Stimulated activated CD4-positive, alpha-beta T cell treated with anti-CD3 and anti-CD28 coated beads, Interleukin-12 subunit alpha, Interleukin-12 subunit beta, amount 100 ng/mL, for 48 hours (primary cell): ENCODE measurements at places on chromosomes 2 and 18.

- DNase-seq: no peak
These were observed 1044.0 kb upstream of the PIK3C3 start for GRCh38 chr18:40911041-40911440.

GRCh38 chr18:56563568-56563967, 74.8 kb downstream of the TXNL1 start:
- no peak for DNase-seq

- no peak for DNase-seq
These were observed 100.1 kb upstream of the KLF7 start for GRCh38 chr2:207265869-207266268.

- no peak for DNase-seq
These were observed 12.5 kb upstream of the POLR1B start for GRCh38 chr2:112529757-112530156.

DNA sequence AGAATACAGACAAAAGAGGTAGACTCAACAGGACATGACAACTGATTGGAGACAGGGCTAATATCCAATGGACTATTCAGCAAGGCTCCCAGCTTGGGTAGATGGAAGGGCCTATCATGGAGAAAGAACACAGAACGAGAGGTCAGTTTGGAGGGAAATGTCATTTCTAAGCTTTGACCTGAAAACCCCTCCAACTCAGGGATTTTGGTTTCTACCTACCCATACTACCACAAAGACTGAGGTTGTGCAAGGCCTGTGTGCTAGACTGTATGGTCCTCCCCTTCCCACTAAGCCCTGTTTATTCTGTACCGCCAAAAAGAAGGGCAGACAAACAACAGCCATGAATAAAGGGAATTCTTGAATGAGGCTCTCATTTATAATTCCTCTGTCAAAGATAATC, 288.9 kb downstream of the ZNF385B start:
- no peak for DNase-seq

- DNase-seq: no peak
These were observed 23.3 kb upstream of the CACNB4 start for GRCh38 chr2:152122161-152122560.

- no peak for DNase-seq
These were observed 317.9 kb upstream of the VRK2 start for GRCh38 chr2:57728691-57729090.

DNA sequence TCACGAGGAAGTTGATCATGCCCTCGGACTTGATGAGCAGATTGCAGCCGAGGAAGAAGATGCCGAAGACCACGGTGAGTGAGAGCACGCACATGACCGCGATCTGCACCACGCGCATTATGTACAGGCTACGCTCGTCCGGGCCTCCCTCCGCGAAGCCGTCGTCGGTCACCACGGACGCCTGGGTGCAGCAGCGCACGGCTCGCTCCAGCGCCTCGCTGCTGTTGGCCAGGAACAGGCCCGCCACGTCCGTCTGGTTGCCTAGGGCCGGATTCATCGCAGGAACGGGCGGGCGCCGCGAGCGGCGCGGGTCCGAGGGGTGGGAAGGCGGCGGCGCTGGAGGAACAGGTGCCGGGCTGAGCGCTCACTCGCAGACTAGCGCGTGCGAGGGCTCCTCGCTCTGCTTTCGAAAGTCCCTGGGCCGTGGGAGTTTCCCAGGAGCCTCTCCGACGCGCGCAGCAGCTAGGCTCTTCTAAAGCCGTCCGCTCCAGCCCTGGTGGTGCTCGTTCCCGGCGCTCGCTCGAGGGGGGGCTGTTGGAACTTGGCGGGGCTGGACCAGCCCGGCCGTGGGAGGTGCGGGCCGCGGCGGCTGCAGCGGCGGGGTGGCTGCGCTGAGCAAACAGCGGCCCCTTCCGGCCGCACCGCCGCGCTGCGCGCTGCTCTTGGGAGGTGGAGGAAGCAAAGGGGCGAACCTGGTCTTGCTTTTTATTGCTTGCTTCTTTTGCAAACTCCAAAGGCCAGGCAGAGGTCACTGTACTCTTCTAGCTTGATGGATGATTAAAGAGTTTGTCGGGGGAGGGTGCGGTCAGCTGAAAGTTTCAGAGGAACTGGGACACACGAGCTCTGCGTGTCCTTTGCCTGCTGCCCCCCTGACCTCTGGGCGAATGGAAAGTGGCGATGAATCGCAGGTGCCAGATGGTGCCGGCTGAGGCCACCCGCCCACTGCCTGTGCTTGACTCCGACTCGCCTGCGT, at the start of gene RPRM:
Gene RPRM, minus strand, starts transcription at position 474 of the 973 bp plus-strand sequence. Its CDS starts 197 bp downstream, at position 277.
- DNase-seq: peak; percentile 49

DNA sequence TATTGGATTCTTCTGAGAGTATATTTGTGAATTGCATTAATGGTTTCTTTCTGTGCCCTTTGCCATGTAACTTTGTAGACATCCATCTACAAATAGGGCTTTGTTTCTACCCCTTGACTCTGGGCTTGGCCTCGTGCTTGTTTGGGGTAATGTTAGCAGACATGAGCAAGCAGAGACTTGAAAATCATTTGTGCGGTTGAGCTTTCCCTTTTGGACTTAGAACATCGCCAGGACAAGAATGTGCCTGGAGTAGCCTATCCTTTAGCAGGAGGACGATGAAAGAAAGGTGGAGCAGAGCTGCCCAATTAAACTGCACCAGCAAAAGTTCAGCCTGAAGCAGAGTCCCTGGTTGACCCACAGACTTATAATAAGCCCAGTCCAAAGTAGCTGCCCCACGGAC, 785.9 kb downstream of the EPHA4 start:
- no peak for DNase-seq

DNA sequence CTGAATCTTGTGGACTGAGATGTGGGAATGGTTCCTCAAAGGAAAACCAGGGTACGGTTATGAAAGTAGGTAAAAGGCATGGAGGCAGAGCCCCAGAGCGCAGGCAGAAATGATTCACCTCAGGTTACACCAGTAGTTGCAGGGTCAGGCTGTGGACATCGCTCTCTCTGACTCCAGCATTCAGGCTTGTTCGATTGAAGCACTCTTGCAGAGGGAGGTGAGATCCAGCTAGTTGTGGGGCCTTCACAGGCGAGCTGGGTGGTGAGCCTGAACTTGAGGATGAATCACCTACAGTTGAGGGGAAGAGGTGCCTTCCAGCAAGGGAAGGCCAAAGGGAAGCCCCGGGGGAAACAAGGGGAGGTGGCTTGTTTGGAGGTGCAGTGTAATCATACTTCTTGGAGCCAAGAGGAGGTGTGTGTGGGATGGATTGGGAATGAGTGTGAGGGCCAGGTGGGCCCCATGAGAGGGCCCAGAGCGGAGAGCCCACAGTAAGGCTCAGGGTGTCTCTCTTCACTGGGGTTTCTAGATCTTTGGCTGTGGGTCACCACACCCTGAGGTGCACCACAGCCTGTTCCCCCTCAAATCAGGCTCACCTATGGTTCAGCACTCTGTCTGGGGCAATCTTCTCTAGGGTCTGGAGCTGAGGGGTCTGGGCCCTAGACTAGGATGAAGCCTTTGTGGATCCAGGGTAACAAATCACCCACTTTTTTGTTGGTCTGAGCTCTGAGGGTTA, 48.5 kb upstream of the MCFD2 start:
- no peak for DNase-seq

DNA sequence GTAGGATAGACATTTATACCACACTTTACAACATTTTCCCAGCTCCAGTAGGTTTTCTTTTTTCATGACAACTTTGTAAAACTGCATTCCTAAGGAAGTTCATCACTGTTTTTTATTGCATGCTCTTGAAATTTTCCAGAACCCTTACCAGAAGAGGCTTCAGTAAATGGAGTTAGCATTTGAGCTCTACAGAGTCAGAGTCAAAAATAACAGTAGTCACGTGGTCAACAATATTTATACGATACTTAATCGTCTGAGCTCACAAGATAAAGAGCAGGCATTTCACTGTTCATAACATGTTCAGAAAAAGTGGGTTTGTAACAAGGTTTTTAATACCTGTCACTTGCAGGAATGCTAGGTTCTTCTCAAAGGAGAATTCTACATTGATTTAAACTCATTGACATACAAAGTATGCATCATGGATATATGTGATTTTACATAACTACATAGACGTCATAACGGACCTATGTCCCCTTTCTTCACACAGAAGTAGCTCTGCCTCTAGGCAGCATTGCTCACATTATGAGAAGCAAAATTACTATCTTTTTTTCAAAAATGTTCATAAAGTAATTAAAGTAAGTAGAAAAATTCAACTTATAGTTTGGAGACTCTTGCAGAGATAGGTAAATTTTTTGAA, 187.0 kb upstream of the COL3A1 start:
- DNase-seq: no peak

GRCh38 chr2:24969784-24970183, 2.0 kb downstream of the DNAJC27 start:
- no peak for DNase-seq

DNA sequence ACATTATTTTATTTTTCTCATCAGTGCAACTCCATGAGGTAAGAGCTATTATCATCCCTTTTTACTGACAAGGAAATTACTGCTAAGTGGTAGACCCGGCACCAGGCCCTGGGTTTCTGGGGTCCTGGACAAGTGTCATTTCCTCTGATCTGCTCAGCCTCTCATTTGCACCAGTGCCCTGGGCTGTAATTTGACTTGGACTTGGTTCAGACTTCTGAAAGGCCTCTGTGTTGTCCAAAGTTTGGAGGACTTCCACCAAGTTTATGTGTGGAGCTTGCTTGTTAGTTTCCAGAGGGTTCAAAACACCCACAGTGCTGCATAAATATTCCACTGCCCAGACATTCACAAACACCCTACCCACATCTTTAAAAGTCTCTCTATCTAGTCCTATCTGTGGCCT, 44.0 kb upstream of the PPP1CB start:
- no peak for DNase-seq

DNA sequence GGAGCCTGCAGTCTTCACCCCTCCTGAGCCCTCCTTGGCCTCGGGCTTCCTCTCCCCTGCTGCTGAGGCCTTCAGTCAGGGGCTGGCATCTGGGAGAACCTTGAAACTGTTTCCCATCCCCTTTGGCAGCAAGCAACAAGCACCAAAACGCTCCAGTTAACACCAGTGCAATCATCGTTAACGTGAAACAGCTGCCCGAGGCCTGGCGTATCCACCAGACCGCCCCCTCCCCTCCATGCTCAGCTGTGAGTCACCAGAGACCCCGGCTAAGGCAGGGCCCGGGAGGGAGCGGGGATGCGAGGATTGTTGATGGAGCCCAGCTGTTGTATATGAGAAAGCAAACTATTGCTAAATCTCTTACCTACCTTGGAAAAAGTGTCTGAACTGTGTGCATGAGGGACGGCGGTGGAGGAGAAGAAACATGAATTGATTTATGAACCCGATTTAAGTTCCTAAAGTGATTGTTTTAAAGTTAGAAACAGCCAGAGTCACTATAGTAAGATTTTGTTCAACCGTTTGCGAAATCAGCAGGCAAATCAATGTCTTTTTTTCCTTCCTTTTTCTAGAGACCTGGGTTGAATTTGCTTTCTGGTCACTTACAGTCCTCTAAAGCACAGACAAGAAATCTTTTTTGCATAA, 5.2 kb downstream of the ZFP36L2 start:
- no peak for DNase-seq

DNA sequence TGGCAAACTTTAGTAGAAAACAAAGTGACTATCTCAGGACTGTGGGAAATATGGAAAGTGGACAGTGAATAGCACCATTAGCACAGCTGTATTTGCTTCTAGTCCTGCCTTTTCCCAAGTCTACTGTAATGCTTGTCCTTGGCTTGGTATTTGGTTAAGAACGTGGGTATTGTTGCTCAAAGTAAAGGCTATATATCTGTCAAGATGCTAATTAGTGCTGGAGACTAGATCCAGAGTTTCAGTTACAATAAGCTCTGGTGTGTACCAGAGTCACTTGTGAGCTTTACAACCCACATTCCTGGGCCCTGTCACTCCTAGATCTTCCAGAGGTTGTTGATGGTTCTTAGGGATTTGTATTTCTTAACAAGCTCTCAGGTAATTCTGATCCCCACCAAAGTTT, 313.6 kb downstream of the SLC8A1 start:
- no peak for DNase-seq

DNA sequence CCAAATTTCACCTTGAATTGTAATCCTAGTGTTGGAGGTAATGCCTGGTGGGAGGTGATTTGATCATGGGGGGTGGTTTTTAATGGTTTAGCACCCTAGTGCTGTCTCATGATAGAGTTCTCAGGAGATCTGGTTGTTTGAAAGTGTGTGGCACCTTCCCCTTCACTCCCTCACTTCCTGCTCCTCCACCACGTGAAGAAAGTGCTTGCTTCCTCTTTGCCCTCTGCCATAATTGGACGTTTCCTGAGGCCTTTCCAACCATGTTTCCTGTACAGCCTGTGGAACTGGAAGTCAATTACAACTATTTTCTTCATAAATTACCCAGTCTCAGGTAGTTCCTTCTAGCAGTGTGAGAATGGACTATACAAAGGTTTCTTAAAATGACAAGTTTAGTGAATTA, 251.8 kb upstream of the NETO1 start:
- no peak for DNase-seq

DNA sequence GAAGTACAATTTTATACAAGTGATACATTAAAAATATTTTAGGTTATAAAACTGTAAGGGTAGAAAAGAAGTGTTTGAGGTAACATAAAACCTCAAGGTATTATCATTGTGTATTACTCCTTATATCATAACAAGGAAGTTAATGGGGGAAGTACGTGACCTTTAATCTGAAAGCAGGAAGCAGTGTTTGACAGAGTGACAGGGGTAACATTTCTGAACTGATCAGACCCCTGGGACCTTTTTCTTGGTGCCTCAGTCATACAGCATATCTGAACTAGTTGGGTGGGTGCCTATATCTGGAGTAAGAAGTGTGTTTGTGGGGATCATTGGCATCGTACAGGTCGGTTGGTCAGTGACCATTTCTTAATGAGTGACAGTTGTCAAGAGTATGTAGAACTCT, 43.0 kb downstream of the MALT1 start:
- no peak for DNase-seq

GRCh38 chr2:29405266-29405665, 290.1 kb downstream of the CLIP4 start:
- no peak for DNase-seq

DNA sequence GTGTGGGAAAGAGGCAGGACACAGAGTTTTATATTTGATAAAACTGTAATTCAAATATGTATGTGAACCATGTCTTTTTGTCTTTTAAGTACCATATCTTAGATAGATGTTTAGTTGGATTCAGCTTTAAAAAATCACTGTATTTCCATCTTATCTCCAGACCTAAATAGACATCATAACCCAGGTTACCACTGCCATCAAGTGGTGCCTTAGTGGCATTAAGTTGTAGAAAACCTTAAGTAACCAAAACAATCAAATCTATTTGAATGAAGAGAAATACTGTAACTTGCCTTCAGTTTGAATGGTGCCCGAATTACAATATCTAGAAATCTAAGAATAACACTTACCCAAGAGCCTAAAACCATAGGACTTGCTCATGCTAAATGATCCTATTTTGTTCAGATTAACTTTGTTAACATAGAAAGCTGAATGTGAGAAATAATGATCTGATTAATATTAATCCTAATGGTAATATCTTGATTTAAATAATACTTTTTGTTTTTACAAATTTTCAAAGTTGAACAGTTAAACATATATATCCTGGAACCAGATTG, 92.5 kb upstream of the MAP2 start:
- DNase-seq: no peak

- no peak for DNase-seq
These were observed 98.2 kb upstream of the STK39 start for GRCh38 chr2:168345601-168346000.

- DNase-seq: no peak
These were observed 61.0 kb downstream of the RBMS1 start for GRCh38 chr2:160432633-160433032.

GRCh38 chr2:102410952-102411351, 12.0 kb upstream of the IL18RAP start:
- no peak for DNase-seq
